ENCODE measurements at places on chromosomes 11 and 22.

DNA sequence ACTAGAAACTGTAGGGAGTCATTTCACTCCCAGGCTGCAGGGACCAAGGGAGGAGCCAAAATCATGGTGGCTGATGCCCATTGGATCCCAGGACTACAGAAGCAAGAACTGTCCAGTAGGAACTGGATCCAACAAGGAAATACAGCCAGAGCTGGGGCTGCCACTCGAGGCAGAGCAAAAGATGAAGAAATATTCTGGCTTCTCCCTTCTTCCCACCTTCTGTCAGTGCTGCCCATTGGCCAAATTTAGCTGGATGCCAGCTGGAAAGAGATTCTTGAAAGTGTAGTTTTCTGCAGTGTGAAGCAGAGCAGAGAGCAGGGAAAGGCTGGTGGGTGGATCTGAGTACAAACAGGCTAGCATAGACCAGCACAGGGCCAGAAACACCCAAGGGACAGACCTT is 45.6 kb downstream of the COMMD9 start:
- DNase-seq, result no peak

- no peak for DNase-seq
These were observed 137.7 kb downstream of the ATG16L2 start for GRCh38 chr11:72951888-72952287.

- no peak for DNase-seq
These were observed 48.8 kb downstream of the ENDOD1 start for GRCh38 chr11:95138448-95138847.

DNA sequence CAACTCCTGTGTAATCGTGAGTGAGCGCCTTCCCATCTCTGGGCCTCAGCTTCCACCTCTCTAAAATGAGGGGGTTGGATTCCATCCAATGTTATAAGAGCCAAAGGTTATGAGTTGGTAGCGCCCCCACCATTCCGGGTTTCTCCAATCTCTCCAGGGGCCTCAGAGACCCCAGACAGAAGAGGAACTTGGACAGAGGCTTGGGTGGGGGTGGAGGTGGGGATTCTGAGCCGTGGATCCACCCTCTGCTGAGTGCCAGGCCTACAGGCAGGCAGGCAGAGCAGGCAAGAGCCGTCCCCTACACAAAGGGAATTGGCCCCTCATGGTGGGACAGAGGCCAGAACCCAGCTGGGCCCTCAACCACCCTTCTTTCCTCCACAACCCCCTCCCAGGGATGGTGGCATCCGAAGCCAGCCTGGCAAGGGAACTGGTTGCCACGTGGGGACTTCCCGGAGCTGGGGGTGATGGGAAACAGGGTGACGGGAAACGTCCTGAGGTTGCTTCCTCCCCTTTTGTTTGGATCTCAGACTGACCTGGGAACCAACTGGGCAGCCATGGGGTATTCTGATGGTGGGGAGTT is 31.8 kb downstream of the TXN2 start:
- DNase-seq, result no peak

DNA sequence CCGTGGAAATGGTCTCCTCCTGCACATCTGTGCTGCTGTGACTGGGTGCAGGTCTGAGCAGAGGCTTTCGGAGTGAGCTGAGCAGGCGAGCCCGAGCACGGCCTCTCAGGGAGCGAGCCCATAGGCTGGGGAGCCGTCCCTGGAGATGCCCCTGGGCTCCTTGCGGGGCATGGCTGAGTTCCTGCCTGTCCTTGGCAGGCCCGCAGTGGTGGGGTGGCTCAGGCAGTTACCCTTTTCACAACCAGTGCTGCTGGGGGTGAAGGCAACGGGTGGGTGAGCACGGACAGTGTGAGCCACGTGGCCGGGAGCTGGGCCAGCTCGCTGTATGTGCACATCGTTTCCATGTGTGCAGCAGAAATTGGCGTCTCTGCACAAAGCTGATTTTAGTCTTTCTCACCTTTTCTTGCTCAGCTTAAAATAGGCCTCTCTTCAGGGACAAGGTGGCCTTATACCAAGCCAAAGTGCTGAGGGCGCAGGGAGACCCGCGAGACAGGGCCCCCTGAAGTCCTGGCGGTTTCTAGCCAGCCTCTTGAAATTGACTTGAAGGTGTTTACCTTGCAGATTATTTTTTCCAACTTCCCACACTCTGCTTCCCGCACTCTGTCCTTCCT is at the start of gene TP53AIP1:
Gene TP53AIP1 (minus strand): TSS at position 55 of the 611 bp plus-strand sequence. CDS start 5,053 bp downstream, outside the sequence.
- no peak for DNase-seq

- no peak for DNase-seq
These were observed 6.1 kb downstream of the ARHGAP8 start for GRCh38 chr22:44758344-44758973.

- no peak for DNase-seq
These were observed 41.0 kb upstream of the AQP11 start for GRCh38 chr11:77548552-77549445.

- DNase-seq, result no peak
These were observed 22.4 kb downstream of the RNH1 start for GRCh38 chr11:484616-485015.

DNA sequence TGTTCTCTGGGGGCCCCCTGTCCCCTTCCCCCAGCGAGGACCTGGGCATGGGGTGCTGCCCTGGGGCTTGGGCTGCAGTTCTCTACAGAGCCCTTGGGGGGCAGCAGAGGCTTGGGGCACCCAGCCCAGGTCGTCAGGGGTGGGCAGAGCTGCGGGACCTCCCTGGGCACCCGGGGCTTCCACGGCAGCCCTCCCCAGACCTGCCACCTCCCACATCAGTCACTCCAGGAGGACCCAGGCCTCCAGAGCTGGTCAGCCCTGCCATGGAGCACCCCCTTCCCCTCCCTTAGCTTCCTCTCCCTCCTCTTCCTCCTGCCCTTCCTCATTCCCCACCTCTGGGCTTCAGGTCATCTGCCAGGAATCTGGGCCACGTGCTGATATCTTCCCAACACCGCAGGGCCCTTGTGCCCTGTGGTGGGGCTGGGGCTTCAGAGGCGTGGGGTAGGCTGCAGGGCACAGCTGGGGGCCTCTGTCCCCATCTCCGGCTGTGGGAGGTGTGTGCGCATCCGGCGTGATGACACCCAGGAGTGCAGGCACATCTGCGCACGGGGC is 5.8 kb downstream of the TSPAN4 start:
- DNase-seq, result peak; percentile 34

DNA sequence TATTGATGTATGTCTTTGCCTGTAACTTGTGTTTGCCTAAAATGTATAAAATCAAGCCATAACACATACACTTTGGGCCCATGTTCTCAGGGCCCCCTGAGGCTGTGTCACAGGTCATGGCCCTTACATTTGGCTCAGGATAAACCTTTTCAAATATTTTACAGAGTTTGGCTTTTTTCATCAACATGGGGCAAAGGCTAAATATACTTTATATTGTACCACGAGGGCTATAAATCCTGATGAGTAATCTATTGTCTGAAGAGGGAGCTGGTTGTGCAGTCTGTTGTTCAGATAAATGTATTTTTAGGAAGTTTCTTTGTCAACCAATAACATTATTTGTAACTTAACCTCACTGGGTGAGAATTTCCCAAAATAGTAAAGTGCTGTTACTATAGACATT is 404.6 kb upstream of the DDI1 start:
- DNase-seq, result no peak

GRCh38 chr11:107018902-107019493 is 722 bp upstream of the GUCY1A2 start:
- peak; percentile 9 for DNase-seq

GRCh38 chr11:63553759-63554158 is 9.4 kb downstream of the PLAAT2 start:
- no peak for DNase-seq

DNA sequence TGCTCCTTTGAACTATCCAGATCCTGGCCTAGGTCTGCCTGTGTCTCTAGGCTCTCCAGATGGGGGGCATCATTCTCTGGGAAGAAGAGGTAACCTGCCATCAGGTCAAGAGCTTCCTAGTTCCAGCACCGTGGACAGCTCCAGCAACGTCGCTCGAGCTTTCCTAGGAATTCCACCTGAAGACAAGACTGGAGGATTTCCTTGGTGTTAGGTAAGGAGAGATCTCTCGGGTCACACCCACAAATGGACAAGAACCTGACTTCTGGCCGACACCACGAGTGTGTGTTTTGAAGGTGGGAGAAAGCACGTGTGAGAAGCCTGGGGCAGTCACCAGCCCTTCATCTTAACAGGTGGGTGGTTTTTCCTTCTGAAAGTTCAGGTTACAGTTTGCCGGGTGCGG is 1.2 kb downstream of the PRG3 start:
- DNase-seq, result no peak

DNA sequence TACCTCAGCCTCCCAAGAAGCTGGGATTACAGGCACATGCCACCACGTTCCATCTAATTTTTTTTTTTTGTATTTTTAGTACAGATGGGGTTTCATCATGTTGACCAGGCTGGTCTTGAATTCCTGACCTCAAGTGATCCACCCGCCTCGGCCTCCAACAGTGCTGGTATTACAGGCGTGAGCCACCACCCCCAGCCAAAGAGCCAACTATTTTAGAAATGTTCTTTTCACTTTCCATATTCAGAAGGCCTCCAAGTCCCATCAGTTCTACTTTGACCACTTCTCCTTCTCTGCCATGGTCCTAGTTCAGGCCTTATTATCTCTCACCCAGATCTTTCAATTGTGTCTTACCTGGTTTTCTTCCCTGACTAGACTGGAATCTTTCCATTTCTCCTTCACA is 48.2 kb downstream of the CCDC83 start:
- DNase-seq, result no peak

GRCh38 chr11:16364254-16364653 is 7.9 kb upstream of the SOX6 start:
- no peak for DNase-seq

DNA sequence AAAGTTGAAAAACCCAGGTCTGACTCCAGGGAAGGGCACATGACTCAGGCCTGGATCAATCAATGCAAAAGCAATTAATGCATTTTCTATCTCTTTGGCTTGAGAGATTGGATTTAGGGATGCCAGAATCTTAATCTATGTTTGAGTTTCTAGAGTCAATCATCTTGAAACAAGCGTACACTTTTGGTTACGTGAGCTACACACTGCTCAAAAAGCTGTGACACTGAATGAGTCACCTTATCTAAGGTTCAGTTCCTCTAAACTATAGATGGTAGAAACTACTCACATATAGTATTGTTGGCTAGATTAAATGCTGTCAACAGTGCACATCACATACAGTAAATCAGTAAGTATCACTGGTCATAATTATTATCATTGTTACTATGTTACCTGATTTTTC is 24.2 kb downstream of the MRE11 start:
- DNase-seq, result no peak

- no peak for DNase-seq
These were observed 361 bp downstream of the CTSD start for GRCh38 chr11:1763336-1763795.

- DNase-seq, result no peak
These were observed 43.4 kb upstream of the PRDM11 start for GRCh38 chr11:45102810-45103621.

- DNase-seq, result no peak
These were observed 304.5 kb upstream of the B3GAT1 start for GRCh38 chr11:134716582-134716981.

- no peak for DNase-seq
These were observed 496.6 kb downstream of the TBC1D22A start for GRCh38 chr22:47259049-47259448.

DNA sequence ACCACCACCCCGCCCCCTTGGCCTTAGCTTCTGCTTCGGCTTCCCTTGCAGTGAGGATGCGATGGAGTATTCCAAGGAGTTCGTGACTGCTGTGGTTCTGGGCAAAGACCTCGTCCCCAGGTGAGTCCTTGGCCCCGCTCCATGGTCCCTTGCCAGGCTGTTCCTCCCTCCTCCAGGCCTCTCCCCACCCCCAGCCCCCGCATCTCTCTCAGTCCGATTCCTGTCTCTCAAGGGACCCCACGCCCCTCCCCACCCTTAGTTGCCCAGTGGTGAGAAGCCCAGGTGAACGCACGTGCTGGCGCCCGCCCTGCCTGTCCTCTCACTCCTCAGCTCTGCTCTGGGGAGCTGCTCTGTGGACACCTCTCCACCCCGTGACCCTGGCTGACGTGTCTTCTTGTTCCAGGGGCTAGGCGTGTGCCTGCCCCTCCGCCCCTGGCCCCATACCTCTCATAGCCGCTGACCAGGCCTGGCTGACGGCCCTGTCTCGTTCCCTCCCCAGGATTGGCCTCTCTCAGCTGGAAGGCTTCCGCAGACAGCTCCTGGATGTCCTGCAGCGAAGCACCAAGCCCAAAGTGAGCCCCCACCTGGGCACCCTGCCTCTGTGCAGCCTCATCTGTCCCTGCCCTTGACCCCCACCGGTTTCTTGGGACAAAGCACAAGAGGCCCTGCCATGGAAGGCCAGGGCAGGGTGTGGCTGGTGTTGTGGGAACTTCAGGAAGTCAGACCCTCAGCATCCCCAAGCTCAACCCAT is 14.6 kb upstream of the MYRF start:
- DNase-seq, result no peak

DNA sequence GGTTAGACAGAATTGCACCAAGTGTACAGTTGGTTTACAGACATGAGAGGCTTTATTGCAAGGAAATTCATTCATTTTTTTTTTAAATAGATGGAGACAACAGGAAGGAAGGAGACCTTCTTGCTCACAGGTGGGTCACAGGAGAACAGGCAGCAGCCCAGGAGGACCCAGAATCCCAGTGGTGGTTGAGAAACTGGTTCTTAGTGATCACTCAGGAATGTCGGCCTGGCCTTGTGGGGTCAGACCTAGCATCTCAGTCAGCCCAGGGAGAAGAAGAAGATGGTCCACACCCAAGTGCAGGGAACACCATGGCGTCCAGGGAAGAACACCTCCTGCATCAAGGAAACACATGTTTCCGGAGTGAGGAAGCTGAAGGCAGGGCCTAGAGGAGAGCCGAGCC is 849 bp downstream of the KRTAP5-11 start:
- no peak for DNase-seq

GRCh38 chr22:31945443-31945855 is 1.1 kb downstream of the YWHAH start:
- no peak for DNase-seq

DNA sequence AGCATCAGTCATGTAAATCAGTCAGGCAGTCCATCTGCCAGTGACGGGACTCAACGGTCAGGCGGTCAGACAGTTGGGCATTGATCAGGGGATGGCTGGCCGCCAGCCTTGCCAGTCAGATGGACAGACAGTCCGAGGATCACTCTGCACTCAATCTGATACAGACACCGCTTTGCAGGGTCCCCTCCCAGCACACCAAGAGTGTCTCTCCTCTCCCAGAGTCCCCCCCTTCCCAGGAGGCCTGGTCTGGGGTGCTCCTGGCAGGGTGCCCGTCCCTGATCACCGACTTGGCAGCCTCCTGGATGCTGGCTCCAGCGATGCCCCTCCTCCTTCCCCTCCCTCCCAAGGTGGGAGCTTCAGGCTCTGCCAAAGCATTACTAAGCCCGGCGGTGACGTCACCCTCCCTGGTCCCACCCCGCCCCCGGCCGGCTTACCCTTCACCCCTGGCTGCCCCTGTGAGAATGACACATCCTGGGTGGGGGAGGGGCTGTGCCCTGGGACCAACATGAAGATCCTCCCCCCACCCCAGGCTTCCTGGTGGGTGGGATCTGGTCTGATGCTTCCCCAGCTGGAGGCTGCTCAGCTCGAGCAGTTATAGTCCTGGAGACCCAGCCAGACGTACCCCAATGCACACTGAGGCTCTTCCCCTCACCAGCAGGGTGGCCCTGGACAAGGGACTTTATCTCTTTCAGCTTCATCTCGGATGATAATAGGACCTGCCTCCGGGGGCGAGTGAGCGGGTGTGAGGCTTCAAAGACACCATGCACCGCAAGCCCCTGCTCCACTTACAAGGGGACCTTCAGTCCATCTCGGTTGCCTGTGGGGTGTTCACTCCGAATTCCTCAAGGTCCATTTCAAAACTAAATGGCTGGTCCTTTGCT is 69.2 kb downstream of the CD82 start:
- DNase-seq, result peak; percentile 85

- no peak for DNase-seq
These were observed 39.4 kb upstream of the TOLLIP start for GRCh38 chr11:1348796-1349326.

Measured in NCI-H1092 (cell line).